ENCODE measurements at places on chromosomes 3 and 15.

- no peak for DNase-seq
Measured at GRCh38 chr15:78317145-78317836, 17.9 kb upstream of the SKIC8 start.

DNA sequence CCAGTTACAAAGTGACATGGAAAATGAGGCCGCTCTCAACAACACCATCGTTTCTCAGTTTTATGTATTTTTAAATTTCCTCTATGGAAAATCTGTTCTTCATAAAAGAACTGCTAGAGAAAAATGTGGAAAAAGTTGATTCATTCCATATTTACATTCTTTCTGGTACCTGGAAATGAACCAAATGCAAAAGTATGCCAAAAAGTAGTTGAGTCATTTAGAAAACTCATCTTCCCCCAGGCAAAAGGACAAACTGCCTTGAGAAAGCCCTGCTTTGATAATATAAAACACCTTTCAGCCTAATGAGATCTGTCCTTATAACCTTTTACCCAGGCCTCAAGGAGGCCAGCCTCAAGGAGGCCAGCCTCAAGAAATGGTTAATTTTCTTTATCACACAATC is 283.0 kb upstream of the VEPH1 start:
- no peak for DNase-seq

GRCh38 chr3:134364936-134365765 is 9.1 kb downstream of the AMOTL2 start:
- DNase-seq = no peak

- no peak for DNase-seq
Measured at GRCh38 chr3:30924763-30925162, 30.3 kb upstream of the GADL1 start.

DNA sequence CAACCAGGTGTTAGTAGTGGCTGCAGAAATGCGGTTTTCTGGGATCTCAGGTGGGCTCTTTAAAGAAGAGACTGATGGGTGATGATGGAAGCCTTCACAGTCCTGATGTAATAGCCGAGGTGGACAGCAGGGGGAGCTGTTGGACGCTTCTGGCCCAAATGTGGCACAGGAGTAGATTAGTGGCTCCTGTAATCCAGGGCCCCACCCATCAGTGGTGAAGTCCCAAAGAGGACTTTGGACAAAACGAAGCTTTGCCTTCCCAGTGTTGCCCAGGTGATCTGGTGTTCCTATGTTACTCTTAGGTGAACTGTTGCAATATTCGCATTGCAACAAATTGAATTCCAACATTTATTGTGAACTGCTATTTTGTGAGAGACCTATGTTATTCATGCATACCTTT is 31.8 kb upstream of the MYZAP start:
- peak; percentile 77 for DNase-seq

DNA sequence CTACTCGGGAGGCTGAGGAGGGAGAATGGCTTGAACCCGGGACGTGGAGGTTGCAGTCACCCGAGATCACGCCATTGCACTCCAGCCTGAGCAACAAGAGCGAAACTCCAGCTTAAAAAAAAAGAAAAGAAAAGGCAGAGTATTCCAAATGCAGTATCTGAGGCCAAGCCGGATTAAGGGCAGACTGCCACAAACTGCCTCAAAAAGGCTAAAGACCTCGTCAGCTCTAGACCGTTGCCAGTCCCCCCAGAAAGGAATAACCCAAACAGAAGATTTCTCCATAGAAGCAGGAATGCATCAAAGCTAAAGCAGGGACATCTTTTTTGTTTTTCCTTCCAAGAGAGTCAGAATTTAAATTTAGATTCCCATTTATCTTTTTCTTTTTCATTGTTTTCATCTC is 72.9 kb downstream of the TM4SF4 start:
- no peak for DNase-seq

GRCh38 chr15:69114331-69114928 is 46.0 kb upstream of the GLCE start:
- no peak for DNase-seq

DNA sequence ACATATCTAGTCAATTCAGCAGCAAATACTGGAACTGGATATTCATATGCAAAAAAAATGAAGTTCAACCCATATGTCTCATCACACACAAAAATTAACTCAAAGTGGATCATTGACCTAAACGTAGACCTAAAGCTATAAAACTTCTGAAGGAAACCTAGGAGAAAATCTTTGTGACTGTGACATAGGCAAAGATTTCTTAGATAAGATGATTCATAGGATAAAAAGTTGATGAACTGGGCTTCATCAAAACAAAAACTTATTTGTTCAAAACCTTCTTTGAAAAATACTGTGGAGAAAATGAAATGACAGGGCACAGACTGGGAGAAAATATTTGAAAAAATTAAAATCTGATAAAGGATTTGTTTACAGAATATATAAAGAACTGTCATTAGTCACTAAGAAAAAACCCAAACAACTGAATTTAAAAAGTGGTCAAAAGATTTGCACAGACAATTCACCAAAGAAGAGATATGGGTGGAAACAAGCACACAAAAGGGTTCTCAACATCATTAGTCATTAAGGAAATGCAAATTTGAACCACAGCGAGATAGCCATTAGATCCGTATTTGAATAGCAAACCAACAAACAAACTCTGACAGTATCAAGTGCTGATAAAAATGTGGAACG is 62.8 kb downstream of the ITGB5 start:
- DNase-seq = no peak

DNA sequence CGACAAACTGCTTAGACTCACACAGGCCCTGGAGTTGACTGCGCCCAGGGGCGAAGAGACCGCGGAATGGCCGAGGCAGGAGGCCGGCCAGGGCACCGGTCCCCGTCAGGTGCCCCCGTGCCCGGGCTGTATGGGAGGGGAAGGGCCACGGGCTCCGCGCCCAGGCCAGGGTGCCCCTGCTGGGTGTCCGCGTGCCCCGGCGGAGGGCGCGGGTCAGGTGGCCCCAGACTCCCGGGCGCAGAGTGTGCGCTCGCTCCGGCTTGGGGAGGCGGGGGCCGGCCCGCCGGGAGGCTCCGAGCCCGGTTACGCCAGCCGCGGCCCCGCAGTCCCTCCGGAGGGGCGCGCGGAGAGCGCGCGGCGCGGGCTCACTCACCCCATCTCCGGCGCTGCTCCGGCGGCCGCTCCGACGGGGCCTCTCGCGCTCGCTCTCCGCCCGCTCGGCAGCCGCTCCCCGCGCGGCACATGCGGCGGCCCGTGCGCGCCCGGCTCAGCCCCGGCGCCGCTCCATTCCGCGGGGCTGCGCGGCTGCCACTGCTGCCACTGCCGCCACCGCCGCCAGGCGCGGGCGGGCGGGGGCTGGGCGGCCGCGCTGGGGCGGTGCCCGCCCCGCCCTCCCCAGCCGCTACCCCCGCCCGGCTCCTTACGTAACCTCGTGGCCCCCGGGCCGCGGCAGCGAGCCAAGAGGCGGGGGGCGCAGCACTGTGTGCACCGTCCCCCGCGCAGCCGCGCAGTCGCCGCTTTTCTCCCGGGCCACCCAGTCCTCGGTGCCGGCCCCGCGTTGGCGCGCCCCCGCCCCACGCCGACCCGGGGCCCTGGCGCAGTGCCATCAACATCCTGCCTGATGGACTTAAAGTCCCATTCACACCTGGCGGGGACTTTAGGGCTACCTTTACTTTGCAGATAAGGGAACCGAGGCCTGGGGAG is at the start of gene HOMER2:
Gene HOMER2, minus strand, starts transcription at position 563 of the 924 bp plus-strand sequence. Its CDS starts 185 bp downstream, at position 378.
- DNase-seq = peak; percentile 55

Data from H9 (cell line).